Activated CD4-positive, alpha-beta T cell treated with anti-CD3 and anti-CD28 coated beads for 24 hours (primary cell): ENCODE measurements at places on chromosomes 7 and 10.

DNA sequence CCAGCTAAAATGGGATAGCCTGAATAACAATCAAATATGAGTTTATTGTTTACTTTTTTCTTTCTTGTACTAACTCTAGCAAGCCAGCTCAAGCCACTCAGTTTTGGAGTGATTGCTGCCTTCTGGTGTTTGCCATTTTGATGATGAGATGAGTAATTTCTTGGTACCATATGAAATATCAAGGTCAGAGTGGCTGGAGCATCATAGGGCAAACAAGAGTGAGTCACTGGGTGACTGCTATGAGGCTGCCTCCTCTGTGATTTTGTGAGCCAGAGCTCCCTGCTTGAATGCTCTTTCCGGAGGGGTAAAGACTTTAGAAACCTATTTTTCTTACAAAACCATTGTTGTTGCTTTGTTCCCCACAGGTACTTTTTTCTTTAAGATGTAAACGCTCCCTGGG, 295.6 kb downstream of the PRKG1 start:
- no peak for DNase-seq

- DNase-seq: no peak
These were observed 3.7 kb downstream of the ANXA11 start for GRCh38 chr10:80201608-80202141.

DNA sequence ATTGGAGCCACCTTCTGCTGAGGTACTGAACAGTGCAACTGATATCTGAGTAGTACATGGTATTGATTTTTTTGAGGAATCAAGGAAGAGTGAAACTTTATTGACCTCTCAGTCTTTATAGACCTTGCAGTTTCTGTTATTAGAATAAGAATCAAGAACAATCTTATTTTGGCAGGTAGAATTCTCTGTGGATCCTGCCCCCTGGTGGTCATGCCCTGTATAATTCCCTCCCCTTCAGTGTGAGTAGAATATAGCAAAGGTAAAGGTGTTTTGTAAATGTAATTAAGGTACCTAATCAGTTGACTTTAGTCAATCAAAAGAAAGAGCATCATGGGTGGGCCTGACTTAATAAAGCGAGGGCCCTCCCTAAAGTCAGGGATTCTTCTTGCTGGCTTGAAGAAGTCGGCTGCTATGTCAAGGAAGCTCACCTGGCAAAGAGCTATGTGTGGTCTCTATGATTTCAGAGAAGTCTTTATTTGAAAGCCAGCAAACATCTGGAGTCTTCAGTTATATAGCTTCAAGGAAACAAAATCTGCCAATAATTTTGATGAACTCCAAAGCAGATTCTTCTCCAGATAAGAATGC, 142.8 kb downstream of the LSM5 start:
- peak; percentile 15 for DNase-seq

DNA sequence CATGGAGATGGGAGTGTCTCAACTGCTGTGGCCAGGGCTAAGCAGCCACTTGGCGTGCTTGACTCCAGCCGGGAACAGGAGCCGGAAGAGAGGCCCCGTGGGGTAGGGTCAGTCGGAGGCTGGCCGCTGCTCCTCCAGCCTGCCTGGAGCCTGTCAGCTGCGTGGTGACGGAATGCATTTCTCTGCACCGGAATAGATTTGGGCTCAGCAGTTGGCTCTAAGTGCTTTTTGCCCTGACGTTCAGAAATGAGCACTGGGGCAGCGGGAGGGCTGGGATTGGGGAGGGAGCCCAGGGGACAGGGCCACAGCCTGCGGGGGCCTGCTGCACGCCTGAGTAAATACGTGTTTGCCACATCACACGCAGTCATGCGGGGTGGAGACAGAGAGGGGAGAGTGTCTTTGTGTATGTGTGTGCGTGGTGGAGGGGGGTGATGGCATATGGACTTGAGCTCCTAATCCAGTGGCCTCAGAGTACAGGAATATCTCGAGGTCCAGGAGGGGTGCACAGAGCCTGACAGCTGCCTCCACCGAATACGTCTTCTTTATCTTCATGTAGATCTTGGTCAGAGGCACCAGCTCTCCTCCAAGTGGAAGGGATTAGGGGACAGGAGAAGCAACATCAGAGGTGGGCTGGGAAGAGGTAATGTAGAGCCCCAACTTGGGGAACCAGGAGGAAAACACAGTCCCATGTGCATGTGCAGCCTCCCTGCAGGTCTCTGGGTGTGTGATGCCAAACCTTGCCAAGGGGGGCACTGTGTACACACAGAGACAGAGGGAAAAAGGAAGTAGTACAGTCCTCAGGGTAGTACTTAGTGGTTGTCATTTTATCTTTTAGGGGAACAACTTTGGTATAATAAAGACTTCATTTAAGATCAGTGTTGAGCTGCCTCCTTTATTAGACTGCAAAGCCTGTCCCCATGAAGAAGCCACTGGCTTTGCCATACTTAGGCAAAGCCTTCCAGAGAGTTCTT, 151.4 kb downstream of the CDH23 start:
- DNase-seq: no peak

DNA sequence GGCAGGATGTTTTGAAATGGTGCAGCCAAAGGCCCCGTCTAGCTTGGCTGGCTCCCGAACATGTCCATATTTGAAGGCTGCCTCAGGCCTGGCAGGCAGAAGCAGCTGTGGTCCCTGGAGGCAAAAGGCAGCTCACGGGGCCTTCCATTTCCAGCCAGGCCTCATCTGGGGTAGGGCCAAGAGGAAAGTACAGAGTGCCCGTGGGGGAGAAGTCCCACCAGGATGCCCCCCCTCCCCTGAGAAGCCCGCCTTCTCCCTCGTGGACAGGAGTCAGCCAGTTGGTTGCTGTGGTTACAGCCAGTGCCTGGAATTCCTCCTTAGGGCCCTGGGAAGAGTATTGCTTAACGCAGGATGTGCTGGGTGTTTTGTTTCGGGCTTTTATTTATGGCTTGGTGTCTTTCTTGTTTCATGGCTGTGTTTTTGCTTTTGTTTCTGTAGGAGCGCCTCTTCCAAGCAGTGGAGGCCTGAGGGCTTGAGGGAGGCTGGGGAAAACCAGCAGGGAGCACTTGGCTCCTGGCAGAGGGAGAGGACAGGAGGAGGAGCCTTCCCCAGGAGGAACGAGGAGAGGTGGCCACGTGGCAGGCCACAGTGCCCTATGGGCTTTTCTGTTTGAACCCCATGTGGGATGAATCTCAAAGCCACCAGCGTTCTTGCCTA, 45.4 kb downstream of the CHST3 start:
- no peak for DNase-seq

DNA sequence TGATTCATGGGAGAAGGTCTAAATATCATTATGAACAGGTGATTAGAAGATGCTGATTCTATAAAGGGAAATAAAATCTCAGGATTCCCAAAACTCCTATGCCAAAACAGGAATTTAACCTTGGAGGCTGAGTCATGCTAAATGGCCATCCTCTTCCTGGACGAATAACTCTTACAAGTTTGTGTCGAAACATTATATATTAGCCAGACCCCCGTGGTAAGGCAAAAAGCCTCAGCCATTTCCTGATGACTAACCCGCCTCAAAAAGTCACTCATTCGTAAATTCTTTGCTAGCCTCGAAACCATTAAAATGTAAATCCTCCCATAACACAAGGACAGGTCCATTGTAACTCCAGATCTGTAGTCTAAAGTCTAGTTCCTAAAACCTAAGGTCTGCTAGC, 32.0 kb downstream of the CUL2 start:
- DNase-seq: no peak

DNA sequence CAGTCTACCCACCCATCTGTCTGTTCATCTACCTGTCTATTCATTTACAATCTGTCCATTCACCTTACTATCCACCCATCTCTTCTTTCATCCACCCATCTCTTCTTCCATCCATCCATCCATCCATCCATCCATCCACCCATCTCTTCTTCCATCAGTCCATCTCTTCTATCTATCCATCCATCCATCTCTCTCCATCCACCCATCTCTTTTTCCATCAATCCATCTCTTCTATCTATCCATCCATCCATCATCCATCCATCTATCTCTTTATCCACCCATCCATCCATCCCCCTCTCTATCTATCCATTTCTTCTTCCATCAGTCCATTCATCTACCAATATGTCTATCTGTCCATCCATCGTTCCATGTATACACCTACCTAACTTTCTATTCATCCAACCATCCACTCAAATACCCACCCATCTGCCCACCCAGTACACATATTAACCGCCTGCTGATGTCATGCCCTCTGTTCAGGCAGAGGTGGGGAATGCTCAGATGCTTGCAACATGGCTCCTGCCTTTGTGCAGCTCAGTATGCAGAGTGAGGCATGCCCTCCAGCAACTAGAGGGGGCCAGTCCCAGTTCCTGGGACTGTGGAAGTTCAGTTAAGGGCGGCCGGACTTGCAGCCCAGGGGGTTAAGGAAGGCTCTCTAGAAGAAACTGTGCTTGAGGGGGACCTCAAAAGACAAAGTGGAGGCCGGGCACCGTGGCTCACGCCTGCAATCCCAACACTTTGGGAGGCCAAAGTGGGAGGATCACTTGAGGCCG, 11.3 kb upstream of the MLXIPL start:
- no peak for DNase-seq

DNA sequence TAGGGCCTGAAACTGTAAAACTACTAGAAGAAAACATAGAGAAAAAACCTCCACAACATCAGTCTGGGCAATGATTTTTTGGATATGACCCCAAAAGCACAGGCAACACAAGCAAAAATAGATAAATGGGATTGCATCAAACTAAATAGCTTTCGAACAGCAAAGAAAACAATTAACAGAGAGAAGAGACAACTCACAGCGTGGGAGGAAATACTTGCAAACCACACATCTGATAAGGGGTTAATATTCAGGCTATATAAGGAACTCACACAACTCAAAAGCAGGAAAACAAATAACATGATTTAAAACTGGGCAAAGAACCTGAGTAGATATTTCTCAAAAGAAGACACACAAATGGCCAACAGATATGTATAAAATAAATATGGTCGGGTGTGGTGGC, 7.7 kb upstream of the GSTK1 start:
- no peak for DNase-seq

DNA sequence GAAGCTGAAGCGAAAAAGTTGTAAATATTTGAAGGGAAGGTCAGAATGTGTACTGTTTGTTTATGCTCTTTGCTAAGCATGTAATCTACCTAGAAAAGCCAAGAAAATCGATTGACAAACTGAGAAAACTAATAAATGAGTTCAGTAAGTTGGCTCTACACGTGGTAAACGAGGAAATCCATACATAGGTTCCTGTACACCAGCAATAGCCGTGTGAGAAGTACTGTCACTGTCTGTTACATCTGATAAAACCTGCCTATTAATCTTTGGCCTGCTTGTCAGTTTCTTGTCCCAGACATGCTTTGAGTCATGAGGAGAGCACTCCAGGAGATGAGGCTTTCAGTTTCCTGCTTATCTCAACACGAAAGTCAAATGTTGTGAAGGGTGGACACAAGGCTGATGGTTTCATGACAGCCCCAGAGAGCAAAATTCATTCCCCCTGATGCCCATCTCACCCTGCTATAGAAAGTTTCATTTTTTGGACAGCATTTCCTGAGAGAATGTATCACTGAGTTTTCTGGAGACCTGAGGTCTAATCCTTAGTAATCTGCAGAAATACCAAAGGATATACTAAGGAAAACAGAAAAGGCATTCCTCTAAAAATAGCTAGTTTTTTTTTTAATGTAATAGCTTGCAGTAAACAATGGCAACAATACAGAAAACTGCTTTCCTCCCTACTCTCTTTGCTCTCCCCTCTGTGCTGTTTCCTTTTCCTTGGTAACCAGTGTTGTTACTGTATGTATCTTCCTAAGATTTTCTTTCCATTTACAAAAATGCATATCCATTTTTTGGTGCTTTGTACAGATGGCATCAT, 18.8 kb downstream of the BMPR1A start:
- DNase-seq: no peak

DNA sequence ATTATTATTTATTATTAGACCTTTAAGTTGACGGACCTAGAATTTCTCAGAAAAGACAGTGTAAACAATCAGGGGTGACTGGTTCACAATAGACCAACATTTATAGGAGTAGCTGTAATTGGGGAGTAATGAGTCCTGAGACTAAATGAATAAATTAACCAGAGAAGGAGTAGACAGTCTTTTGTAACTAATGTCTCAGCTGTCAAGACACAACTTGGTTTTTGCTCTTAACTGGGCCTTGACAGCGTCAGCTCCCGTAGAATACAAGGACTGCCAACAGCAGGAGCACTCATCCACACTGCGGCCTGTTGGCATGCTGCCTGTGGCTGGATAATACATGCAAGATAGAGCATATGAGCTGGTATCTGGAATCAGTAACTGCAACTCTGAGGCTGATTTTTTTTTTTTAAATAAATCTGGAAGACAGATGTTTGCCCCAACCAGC, 123.9 kb downstream of the CACNA2D1 start:
- no peak for DNase-seq

GRCh38 chr7:44634187-44634838, 27.9 kb downstream of the OGDH start:
- DNase-seq: no peak

DNA sequence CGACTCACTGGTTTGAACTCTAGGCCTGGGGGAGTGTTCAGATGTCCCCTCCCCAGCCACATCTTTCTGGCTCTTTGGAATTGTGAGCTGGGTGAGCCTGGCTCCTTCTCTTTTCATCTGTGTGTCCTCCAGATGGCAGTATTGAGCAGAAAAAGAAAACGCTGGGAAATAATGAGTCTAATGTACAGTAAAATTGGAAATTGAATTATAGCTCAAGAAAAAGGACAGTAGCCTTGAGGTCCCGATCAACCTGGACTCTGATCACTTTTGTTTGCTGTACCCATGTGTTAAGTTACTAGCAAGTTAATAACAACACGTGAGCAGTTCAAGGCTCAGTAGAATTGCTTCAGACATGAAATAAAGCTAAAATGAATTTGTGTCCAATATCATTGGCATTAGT, 77.9 kb downstream of the SNX10 start:
- peak; percentile 38 for DNase-seq

DNA sequence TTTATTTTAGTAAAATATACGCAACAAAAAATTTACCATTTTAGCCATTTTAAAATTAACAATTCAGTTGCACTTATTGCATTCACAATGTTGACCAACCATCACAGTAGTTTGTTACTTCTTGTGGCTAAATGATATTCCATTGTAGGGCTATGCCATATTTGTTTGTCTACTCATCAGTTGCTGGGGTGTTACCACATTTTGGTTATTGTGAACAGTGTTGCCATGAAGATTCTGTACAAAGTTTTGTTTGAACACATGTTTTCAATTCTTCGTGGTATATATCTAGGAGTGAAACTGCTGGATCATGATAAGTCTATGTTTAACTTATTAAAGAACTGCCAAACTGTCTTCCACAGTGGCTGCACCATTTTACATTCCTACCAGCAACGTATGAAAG, 46.3 kb upstream of the ZNF365 start:
- no peak for DNase-seq

GRCh38 chr7:29865526-29865925, 59.2 kb downstream of the WIPF3 start:
- DNase-seq: no peak

- no peak for DNase-seq
These were observed 80.2 kb downstream of the FAM241B start for GRCh38 chr10:69710008-69710888.
